AG09309 (cell line): ENCODE measurements at places on chromosomes 3 and 15.

DNA sequence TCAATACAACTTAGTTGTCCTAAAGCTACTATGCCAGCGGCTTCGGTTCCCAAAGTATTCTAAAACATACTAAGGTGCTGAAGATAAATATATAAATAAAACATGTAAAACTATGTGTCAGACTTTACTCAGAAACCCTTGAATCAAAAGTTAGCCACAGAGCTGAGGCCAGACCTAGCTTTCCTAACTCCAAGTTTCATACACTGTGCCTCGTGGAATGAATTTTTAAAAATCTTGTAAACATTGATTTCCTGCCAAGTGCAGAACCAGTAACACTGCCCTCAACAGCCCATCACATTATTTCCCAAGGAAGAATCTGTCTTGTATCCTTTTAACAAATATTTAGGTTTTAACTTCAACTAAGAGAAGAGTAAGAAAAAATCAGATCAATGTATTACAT is 36.4 kb downstream of the TAMM41 start:
- peak; percentile 76 for DNase-seq

- no peak for DNase-seq
Measured at GRCh38 chr3:52069135-52069534, 12.8 kb upstream of the DUSP7 start.

- DNase-seq: no peak
Measured at GRCh38 chr3:165195640-165196576, at the start of gene SLITRK3. TSS of gene SLITRK3 (minus strand) at chr3:165196384. CDS start at chr3:165190830, 5,554 bp downstream.

GRCh38 chr3:171753665-171754408 is 56.4 kb downstream of the PLD1 start:
- DNase-seq: peak; percentile 64
